ACHN (cell line): ENCODE measurements at places on chromosomes 12 and 14.
A peak's percentile ranks its signal among the peaks of the same experiment; 100 is the strongest.

DNA sequence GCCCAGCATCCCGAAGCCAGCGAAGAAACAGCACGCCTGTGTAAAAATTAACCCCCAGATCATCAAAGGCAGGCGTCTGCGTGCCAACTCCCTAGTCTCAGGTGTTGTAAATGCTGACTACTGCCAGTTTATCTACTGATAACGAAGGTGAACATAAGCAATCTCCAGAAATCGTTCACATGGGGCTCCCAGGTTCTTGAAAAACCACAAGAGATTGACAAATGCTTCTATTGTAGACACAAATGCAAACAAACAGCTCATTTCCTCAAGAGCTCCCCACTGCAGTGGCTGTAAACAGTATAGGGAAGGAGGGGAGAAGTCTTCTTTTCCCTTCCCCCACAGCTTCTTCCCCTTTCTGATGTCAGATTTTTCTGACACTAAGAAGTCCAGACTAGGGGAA, 5.3 kb upstream of the PLEKHG3 start:
- no peak for DNase-seq

- peak; percentile 88 for DNase-seq
Observed at GRCh38 chr12:38921025-38921677, 15.8 kb upstream of the CPNE8 start.

- DNase-seq, result no peak
Observed at GRCh38 chr12:107196681-107197080, 103.3 kb upstream of the CRY1 start.

DNA sequence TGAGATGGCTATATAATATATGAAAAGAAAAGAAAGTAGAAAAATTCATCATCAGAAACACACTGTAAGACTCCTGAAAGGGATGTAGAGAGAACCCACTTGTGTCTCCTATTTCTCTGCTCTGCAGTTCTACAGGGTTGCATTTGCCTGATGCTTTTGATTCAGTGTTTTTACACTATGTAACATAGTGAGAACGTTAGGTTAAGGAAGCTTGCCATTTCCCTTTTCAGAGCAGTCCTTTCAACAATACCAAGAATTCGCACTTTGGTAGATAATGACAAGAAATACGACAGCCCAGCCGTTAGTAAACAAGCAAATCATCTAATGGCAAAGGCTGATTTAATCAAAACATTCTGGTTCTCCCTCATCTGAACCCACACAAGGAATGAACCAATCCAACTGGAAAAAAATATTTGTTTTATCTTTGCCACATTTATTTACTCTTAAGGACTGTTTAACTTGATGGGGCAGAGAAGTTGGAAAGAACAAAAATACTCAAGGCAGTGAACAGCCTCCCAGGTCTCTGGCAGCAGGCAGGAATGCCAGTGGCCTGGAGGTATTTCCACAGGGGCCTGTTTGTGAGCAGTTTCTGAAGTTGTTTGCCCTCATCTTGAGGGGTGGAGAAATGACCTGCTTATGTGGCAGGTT, 30.8 kb upstream of the SOCS2 start:
- no peak for DNase-seq

- DNase-seq, result no peak
Observed at GRCh38 chr12:62192903-62193250, 67.3 kb upstream of the USP15 start.

DNA sequence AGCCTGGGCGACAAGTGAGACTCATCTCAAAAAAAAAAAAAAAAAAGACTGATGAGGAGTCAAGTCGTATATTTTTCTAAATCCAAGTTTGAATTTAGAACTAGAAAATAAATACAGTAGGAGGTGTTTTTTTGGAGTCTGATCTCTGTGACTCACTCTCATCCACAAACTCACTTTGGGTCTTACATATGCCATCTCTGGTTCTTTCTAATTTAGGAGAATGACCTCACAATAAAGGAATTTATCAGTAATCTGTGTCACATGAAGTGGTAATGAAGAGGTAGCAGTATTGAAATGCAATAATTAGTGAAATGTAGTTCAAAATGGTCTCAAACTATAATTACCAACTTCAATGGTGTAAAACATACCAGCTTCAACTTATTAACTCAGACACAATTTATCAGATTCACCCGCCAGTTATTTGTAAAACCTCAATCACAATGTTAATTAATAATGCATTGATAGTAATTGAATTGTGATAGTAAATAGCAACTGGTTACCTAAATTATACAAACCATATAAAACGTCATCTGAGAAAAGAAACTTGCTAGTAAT, 4.4 kb upstream of the CFL2 start:
- DNase-seq, result no peak

DNA sequence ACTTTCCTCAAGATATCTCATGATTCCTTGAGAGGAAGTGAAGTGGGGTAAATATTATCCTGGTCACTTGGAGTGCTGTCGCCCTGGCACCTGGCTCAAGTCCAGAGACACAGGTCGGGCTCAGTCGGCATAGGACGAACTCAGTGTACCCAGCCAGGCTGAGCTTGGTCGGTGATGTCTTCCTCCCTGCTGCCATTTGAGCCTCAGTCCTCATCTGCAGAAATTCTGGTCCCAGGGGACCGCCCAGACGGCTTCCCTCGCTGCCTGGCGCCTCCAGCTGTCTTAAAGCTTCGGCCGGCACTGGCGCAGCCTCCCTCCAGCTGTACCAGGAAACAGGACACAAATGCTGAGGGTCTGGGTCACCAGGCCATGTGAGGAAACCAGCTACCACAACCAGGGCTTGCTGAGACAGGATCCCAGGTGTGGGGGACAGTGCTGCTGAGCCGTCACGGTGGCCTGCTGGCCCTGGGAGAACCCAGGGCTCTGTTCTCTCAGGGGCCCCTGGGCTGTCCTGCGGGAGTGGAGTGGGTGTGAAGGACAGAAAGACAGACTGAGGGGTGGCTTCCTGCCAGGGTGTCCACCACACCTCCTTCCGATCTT, 5.0 kb upstream of the KLC1 start:
- no peak for DNase-seq

DNA sequence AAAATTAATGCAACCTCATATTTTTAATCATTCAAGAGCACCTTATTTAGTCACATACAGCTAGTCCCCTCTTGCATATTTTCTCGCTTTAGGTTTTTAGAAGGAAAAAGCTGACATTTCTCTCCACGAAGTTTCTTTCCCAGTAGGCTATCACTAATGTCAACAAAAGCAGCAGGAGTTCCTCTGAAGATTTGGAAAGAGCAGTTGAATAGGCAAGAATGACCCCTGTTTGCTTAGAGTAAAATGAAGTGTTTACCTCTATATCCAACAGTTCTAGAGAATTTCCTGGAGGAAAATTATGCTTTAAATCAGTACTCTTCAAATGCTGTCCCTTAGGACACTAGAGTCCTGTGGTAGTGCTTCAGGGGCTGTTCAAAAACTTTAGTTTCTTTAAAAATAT, 188.1 kb upstream of the PRKD1 start:
- no peak for DNase-seq
